ENCODE measurements at places on chromosomes 3 and 15.

DNA sequence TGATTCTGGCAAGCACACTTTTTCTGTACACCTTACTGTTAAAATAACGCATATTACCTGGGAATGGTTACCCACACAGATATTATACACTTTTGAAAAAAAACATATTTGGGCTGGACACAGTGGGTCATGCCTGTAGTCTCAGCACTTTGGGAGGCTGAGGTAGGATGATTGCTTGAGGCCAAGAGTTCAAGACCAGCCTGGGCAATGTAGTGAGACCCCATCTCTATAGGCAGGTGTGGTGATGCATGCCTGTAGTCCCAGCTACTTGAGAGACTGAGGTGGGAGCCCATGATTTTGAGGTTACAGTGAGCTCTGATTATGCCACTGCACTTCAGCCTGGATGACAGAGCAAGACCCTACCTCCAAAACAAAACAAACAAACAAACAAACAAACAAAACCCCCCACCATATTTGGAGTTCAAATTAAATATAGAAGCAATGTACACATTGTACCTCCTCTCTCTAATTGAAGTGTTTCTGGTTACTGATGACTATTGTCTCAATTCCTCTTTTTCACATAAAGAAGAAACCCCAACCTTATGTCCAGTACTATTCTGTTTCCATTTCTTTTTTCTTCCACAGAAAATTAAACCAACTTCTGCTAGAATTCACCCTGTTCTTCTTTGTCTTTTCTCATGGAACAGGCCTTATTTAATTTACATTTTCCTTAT, 152.6 kb upstream of the UMPS start:
- no peak for DNase-seq

- no peak for DNase-seq
These were observed 42.7 kb downstream of the HHLA2 start for GRCh38 chr3:108338901-108339545.

DNA sequence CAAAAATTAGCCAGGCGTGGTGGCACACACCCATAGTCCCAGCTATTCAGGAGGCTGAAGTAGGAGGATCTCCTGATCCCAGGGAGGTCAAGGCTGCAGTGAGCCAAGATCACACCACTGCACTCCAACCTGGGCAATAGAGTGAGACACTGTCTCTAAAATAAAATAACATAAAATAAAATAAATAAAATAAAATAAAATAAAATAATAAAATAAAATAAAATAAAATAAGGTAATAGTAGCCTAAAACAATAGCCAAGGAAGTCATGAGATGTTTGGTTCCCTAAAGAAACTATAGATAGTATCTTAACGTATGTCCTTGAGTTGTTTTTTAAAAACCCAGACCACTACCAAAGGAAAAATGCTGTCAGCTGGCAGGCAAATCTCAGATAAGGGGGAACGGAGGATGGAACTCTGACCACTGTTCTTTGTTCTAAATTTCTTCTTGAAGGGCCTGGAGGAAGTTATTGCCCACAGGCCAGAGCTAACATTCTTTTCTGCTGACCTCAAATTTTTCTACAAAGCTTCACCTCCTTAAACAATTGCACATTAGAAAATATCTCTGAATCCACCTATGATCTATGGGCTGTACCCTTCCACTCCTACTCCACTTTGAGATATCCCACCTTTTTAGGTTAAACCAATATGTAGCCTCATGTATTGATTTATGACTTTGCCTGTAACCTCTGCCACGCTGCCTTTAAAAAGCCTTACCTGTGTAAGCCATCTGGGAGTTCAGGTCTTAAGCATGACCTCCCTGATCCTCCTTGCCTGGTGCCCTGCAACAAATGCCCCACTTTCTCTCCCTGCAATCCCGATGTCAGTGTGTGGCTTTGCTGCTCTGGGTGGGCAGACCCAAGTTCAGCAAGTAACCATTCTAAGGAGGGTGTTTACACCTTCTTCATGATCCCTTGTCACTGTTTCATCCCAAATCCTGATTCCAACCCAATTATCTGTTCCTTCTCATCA, 126.2 kb upstream of the BHLHE40 start:
- no peak for DNase-seq

DNA sequence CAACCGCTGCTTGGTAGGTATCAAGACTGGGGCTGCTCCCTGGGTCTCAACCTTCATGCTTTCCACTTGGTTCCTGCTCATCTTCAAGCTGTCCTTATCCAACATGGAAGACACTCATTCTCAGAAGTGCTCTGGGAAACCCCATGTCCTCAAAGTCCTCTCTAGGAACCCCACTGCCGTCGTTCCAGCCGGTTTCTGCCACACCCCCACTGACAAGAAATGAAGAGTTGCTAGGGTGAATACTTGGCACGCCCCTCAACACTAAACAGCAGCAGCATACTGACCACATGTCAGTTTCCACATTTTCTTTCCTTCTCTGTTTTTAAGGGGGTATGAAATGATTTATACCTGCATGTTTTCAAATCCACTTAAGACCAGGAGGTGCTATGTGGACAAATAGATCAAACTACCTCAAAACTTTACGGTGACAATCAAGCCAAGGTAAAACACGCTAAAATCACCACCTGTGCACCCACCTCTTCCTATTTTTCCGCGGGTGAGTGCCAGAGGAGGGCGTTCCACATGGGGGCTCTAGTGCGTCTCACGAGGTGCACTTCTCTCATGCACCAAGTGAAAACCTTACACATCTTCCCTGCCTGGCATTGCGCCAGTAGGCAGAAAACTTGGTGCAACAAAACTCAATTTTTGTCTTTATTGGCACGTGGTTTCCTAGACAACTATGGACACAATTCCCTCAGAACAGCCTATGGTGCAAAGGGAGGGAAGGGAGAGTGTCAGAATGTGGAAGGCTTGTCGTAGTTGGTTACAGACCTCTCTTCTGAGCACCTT, 125.1 kb downstream of the TJP1 start:
- DNase-seq: no peak

Data from stimulated activated CD4-positive, alpha-beta T cell treated with anti-CD3 and anti-CD28 coated beads, Interleukin-1b, Interleukin-23, amount 100 ng/mL, for 1 hour (primary cell).